Activated T-helper 1 cell treated with anti-CD3 and anti-CD28 coated beads, Interleukin-2, amount 50 U/mL, for 16 hours (primary cell): ENCODE measurements at places on chromosomes 7 and 10.

GRCh38 chr7:4687956-4688355, 5.9 kb downstream of the FOXK1 start:
- DNase-seq: no peak

- no peak for DNase-seq
Observed at GRCh38 chr10:30829901-30830300, 200.3 kb upstream of the LYZL2 start.

DNA sequence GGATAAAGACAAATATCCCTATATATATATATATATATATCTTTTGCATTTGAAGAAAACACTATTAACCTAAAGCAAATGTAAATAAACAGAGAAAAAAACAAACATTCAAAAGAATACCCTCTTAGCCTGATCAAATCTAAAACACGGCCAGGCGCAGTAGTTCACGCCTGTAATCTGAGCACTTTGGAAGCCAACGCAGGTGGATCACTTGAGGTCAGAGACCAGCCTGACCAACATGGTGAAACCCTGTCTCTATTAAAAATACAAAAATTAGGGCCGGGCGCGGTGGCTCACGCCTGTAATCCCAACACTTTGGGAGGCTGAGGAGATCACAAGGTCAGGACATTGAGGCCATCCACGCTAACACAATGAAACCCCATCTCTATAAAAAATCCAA, 9.2 kb downstream of the ANXA7 start:
- no peak for DNase-seq

- DNase-seq: no peak
Observed at GRCh38 chr7:129295015-129295423, 70.2 kb downstream of the AHCYL2 start.

- DNase-seq: no peak
Observed at GRCh38 chr10:100232101-100232500, 2.7 kb upstream of the CHUK start.

- no peak for DNase-seq
Observed at GRCh38 chr10:98080494-98080893, 50.1 kb upstream of the CRTAC1 start.

DNA sequence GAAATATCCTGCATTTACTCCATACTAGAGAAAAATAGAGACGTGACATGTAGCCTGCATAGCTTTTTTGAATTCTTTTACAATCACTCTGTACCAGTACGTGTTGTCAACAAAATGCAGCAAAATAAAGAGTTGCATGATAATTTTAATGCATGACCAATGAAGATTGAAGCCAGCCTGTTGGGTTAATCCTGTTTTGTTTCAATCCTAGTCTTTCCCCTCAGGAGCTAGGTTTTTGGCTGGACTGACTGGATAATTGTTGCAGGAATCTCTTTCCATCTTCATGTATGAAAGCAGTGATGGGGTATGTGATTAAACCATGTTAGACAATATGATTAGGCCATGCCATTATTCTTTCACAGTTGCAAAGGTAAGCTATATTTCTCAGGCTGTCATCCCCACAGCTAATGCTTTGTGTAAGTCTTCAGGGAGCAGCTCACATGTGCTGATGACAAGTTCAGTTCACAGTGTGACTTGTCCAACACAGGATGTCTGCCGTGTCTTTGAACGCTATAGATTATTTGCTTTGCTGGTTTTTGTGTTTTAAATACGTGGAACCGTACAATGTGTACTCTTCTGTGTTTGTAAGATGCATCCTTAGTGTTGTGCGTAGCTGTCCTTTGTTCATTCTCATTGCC, 24.4 kb downstream of the PAPSS2 start:
- no peak for DNase-seq

DNA sequence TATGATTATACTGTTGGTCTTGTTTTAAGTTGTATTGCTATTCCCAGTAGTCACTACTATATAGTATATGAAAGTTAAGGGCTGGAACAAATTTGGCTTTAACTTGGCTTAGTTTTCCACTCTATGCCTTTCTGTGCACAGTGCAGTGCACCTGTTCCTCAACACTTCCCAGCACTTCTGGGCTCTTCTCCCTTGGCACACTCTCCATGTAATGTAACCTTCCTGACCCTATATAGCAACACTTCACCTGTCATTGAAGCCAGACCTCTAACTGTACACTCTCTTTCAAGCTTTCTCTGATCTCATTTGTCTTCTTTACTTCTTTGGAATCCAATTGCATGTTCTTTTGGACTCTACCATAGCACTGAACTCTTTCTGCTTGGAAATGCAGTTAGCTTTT, 83.9 kb upstream of the SMIM30 start:
- DNase-seq: no peak

DNA sequence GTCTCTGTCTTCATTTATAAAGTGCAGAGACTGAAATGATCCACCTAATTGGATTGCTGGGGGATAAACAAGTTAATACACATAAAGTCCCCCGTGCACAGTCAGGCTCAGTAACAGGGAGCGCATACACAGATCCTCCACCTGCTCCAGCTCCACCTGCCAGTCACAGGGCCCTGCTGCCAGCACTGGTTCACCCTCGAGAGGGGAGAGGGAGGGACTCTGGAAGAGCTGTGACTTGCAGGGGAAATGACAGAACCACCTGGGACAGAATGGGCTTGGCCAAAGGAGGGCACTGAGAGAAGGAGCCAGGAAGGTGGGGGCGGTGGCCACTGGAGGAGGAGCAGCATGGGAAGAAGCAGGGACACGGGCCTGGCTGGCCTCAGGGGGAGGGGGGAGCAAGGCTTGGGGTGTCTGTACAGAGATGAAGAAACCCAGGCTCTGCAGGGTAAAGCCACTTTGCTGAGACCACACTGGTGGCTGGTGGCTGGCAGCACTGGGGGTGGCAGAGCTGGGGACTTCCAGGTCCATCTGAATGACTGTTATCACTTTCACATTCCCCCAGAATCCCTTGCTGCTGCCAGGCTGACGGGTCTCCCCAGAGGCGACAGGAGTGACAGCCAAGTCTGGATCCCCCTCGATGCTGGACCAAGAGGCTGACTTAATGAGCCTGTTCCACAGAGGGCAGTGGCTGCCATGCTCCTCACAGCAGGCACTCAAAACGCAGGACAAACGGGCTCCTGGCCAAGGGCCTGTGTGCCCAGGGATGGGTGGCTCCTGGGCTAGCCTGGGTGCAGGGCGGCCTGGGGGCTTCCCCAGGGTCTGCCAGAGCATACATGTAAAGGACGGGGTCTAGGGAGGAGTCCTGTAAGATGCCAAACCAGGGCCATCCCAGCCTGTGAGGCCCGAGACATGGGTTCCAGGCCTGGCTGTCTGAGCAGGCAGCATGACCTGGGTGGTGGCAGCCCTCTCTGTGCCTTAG, 151.1 kb downstream of the SH3PXD2A start:
- DNase-seq: no peak

GRCh38 chr7:158953912-158954311, 97.6 kb downstream of the DYNC2I1 start:
- no peak for DNase-seq
